ENCODE measurements at places on chromosomes 2 and 18.

- no peak for DNase-seq
These were observed 138.6 kb downstream of the LOXHD1 start for GRCh38 chr18:46518438-46518837.

GRCh38 chr18:74278058-74278457, 13.7 kb downstream of the CYB5A start:
- DNase-seq: no peak

GRCh38 chr2:200039724-200040650, 84.6 kb downstream of the MAIP1 start:
- no peak for DNase-seq

DNA sequence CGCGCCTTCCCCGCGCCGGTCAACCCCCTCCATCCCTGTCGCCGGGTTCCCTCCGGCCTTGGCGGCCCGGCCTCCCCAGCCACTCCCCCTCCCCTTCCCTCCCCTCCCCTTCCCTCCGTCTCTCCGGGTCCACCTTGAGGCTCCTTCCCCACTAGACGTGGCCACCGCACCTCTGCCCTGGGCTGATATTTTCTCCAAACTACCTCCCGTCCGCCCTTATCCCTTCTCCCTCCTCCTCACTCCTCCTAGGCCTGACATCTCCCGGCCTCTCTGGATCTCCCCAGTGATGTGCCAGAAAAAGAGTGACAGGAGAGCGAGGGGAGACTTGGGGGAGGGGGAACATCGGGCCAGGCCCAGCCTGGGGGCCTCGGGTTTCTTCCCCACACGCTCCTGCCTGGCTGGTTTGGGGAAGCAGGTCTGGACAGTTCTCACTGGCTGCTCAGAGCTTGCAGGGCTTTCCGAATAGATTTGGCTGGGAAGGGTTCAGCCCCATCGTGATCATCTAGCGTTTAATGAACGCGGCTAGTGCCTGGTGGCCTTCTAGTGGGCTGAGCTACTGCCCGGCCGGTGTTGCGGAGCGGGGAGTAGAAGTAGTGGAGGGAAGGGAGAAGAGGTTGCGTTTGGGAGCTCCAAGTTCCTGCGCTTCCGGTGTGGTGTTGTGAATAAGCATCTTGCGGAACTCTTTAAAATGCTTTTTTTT, 641 bp downstream of the MAPRE3 start:
- no peak for DNase-seq

- no peak for DNase-seq
These were observed at the start of gene ANO7 for GRCh38 chr2:241188361-241189092. Gene ANO7, plus strand, starts transcription at chr2:241188677. Its CDS starts 1,387 bp downstream, at chr2:241190064.

- DNase-seq: no peak
These were observed 137.4 kb upstream of the FBXO11 start for GRCh38 chr2:48043746-48044145.

DNA sequence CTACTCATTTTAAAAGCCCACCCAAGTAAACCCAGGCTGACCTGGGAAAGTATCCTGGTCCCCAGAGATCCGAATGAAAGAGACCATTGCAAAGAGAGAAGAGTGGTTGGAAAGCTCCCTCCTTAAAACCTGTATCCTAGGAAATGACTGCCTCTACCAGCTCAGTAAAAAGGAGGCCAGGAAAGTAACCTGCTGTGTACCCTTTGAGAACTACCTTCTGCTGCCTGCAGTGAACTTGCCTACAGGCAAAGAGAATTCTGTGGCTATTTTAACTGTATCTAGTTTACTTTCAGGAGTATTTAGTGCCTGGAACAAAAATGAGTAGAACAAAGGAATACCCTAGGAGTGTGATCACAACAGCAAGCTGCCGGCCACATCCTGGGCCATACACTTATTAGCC, 641.7 kb upstream of the NRXN1 start:
- DNase-seq: no peak

DNA sequence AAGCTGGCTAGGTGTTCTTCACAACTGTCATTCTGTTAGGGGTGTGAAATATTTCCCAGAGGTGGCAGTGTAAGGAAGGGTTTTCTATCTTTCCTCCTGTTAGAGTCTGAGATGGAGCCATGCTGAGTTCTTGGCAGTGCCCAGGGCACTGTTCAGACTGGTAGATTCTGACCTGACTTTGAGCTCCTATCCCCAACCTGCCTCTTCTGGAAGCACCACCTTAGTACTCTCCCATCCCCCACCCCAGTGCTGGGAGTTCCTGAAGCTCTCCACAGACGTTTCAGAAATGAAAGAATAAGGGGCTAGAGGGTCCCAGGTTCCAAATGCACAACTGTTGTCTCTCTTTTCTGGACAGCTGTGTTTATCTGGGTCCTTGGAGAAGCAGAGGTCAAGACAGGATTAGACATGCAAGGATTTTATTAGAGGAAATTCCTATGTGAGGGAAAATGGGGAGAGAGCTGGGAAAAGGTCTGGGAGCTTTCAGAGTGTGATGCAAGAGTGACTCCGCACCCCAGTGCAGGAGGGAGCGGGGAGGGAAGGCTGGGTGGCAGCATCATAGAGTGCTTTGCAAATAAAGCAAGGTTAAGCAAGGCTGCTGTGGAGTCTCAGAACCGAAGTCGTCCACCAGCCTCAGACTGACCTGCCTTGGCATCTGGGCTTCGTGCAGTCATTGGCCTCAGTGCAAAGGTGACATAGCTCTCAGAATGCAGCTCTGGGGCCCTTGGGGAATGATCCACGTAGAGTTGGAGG, 75.5 kb downstream of the SLC4A3 start:
- no peak for DNase-seq

DNA sequence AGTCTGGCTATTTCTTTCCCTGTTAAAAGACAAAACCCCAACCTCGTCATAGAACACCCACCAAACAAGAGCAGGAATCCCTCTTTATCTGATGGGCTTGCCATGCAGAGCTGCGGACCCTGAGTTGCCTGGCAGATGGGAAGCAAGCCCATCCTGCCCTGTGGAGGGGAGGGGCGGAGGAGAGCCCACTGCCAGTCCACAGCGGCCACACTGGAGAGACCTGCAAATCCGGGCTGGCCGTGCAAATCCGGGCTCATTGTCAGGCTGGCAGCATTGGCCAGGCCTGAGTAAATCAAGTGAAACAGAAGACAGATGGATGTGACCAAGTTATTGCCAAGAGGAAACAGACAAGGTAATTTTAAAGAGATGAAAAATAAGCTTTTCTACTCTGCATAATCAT, 22.0 kb downstream of the MYL12B start:
- no peak for DNase-seq

- no peak for DNase-seq
These were observed 136.7 kb upstream of the SPHKAP start for GRCh38 chr2:228318218-228318617.

DNA sequence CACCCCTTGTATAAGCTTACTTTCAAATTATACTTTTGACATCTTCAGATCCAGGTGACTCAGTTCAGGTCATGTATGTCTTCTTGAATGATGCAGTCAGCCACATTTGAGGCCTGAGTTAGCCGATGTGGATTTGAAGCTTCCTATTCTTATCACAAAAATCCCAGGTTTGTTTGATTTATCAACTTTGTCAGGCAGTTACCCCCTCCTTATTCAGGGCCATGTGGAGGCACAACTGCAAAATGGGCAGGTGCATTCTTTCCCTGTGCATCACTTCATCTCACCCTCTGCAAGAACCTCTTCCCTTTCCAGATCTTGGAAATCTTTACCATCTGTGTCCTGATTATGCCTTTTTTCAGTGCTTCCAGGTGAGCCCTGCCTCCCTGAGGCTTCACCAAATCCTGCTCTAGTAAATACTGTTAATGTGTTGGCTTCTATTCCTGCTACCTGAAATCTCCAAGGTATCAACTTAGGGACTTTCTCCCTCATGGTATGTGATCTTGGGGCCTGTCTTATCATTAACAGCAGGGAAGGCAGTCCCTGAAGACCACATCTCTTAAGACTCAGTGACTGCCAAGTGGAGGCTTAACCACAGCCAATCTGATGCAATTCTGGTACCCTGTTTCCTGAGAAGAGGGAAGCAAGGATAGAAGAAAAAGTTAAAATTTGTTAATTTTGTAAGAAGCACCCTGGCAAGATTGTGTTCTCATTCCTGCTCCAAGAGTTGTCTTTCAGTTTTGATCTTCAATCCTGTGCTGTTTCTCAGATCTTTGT, 9.4 kb upstream of the ARHGAP28 start:
- DNase-seq: no peak

DNA sequence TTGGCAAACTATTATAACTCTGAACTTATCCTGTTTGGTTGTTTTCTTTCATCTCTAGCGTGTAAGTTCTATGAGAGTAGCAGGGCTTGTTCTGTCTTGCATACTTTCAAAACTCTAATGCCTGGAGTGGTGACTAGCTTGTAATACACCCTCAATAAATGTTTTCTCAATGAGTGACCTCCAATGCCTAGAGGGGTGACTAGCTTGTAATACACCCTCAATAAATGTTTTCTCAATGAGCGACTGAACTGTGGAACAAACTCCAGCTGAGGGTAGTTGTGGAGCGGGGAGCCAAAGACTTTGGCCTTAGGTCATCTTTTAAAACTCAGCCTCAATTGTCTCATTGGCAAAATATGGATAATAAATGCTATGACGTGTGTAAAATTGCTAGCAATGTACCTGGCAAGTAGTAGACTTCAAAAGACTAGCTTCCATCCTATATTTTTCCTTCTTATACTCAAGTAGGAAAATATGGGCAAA, 1.8 kb downstream of the GPD2 start:
- DNase-seq: no peak

GRCh38 chr2:67445652-67446268, 48.6 kb downstream of the ETAA1 start:
- DNase-seq: no peak

GRCh38 chr2:240624950-240625621, at the start of gene GPR35:
Gene GPR35, plus strand, starts transcription at chr2:240625480. Its CDS starts 4,473 bp downstream, at chr2:240629953.
- DNase-seq: peak; percentile 39

- DNase-seq: peak; percentile 6
These were observed 11.5 kb upstream of the EIF2AK3 start for GRCh38 chr2:88638743-88639142.

DNA sequence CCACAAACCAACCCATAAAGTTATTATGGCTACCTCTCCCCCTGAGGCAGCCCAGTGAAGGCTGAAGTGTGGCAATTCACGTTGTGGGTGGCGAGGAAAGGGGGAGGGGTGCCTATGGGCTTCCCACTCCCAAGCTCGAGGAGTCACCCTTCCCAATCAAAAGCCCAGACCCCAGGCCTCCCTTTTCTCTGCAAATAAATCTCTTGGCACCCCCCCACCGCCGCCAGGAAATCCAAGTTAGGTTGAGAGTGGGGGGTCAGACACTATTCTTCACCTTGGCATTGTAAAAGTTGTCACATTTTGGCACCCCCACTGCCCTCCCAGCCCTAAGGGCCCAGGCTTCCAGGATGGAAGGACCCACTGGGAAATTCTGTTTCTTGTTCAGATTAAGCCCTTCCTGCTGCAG, 6.9 kb downstream of the ANKRD53 start:
- no peak for DNase-seq

GRCh38 chr18:36829362-36830157, 633 bp downstream of the KIAA1328 start:
- no peak for DNase-seq

DNA sequence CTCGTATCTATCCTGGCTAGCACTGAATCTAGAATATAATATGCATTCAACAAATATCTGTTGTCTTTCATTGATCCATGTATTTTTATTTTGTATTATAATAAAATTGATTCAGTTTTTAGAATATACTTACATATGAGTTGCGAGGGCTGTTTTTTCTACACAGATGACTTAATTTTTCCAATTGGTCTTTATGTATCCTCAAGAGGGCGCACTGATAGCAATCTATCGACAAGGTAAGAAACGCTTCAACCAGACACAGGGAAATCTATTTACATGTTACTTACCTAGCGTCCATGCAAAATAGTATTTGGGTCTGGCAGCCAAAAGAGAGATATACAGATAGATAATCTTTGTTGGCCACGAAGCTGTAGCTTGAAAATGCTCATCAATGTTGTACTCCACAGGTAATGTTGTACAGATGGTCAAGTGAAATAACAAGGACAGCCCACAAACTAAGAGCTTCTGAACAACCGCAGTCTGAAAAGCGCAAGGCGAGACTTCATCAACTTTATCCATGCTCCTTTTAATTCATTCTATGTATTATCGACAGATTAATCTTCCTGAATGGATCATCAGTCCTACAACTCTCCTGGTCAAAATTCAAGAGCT, 35.5 kb upstream of the KIDINS220 start:
- DNase-seq: no peak

DNA sequence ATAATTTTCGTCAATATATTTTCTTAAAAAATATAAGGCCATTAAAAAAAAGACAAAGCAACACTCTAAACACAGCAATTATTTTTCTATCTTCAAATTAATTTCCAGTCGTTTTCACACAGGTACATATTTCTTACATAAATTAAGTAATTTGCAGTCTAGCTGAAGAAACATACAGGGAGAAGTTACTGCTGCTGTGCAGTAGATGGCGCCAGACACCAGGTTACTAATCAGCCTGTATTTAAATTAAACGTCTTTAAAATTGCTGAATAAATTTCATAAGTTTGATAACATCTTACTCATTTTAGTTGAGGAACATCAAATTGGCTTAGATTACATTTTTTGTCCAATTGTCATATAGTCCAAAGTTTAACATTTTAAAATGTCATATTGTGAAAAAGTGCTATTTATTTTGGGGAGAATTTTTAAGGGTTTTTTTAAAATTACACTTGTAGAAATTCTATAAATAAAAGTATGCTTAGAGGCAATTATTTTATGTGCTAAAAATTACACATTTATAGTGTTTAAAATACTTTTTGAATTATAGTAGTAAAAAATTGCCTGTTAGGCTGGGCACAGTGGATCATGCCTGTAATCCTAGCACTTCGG, 88.4 kb downstream of the PMAIP1 start:
- no peak for DNase-seq

GRCh38 chr18:60020107-60020925, 120.5 kb downstream of the PMAIP1 start:
- DNase-seq: no peak

DNA sequence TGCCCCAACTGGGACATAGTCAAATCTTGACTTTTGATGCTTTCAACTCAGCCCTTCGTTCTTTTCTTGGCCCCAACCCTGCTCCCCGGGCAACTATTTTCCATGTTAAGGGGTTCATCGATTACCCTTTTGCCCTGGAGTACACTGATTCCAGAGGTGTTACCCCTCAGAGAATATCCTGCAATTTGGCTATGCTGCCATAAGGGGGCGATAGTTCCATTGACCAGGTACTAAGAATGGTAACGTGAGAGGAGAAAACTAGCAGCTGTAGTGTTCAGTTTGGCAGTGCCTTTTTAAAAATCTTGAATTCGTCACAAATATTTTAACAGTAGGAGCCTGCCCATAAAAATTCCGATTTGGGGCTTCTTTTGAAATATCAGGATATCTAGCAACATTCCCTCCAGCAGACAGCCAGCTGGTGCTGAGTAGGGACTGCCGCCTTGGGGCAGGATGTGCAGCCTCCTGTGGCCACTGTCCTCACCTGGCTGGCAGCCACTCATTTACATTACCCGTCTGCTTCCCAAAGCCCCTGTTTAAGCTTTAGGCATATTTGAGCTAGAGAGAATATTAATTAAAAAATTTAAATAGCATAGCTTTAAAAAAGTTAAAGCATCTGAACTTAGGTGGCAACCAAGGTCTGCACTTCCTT, 146.3 kb upstream of the SKOR2 start:
- DNase-seq: no peak

DNA sequence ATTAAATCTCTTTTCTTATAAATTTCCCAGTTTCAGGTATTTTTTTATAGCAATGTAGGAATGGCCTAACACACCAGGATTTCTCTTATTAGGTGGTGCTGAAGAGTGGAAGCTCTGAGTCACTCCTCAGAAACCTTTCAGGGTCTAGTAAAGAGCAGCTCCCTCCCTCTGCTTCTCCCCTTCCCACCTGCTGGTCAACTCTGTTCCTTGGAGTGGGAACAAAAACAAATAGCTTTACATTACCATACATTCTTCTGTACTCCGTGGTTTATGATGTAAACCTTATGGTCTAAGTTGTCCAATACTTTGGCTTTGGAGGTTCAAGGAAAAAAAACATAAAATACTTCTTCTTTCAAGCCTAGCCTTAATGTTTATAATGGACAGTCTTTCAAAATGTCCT, 2.7 kb upstream of the IL1R1 start:
- no peak for DNase-seq
